ENCODE measurements at places on chromosomes 11 and 22. TPM values are rescaled to one million over a fixed set of nuclear protein-coding genes. Genes with fewer than 3 reads are reported as not detected.
A peak's percentile ranks its signal among the peaks of the same experiment; 100 is the strongest.

KCNK4 gene
- not detected for total RNA-seq

CD3D gene
- 1.3 TPM for total RNA-seq

USP47 gene
- 53.3 TPM for total RNA-seq

DNA sequence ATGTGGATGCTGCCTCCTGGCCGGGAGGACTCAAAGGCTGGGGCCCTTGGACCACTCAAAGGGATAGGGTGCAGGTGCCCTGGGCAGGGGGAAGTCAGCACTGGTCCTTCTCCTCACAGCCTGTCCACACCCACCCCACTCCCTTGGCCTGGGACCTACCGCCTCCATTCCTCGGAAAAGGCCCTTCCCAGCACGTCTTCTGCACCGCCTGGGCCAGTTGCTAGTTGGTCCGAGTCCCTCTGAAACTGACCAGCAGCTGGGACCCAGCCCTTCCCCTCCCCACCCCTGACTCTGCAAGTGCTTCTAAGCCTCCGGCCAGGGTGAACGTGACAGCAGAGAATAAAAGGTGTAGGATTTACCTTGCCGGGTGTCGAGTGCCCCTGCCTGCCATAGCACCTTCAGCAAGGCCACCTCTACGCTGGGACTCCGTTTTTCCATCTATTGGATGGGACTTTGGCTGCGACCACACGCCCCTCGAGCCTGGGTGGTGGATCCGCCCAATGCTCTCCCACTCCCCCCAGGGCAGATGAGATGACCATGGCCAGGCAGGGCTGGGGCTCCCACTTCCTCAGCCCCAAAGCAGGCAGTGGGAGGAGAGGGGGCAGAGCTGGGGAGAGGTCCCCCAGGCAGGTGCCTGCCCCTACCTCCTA is 37.3 kb downstream of the OSBPL5 start:
- DNase-seq: peak; percentile 71

DNA sequence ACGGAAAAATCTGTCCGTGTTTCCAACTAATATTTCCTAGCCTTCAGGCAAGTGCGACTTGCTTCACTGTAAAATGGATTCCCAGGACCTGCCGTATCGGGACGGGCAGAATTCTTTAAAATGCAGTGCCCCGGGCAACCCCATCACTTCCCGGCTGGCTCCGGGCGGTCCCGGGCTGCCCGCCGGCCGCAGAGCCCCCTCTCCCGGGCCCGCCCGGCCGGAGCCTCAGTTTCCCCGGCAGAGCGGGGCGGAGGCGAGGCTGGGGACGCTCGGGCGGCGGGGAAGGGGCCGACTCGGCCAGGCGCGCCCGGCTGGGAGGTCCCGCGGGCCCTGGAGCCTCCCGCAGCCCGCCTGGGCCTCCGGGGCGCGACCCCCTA is 84.2 kb upstream of the WNT7B start:
- DNase-seq: no peak

DNA sequence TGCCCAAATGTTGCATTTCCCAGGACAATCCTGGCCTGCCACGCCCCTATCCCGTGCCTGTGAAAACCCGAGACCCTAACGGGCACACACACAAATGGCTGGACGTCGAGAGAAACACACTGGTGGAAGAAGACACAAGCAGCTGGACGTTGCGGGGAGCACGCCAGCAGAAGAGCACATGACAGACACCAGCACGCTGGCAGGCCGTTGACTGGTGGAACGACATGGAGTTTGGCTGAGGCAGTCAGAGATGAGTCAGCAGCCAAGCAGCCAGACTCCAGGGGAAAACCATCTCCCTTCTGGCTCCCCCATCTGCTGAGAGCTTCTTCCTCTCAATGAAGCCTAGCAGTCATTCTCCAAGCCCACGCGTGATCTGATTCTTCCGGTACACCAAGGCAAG is 606.7 kb upstream of the LRRC4C start:
- DNase-seq: no peak

GRCh38 chr22:29433856-29434255 is 4.5 kb upstream of the RFPL1 start:
- no peak for DNase-seq

DNA sequence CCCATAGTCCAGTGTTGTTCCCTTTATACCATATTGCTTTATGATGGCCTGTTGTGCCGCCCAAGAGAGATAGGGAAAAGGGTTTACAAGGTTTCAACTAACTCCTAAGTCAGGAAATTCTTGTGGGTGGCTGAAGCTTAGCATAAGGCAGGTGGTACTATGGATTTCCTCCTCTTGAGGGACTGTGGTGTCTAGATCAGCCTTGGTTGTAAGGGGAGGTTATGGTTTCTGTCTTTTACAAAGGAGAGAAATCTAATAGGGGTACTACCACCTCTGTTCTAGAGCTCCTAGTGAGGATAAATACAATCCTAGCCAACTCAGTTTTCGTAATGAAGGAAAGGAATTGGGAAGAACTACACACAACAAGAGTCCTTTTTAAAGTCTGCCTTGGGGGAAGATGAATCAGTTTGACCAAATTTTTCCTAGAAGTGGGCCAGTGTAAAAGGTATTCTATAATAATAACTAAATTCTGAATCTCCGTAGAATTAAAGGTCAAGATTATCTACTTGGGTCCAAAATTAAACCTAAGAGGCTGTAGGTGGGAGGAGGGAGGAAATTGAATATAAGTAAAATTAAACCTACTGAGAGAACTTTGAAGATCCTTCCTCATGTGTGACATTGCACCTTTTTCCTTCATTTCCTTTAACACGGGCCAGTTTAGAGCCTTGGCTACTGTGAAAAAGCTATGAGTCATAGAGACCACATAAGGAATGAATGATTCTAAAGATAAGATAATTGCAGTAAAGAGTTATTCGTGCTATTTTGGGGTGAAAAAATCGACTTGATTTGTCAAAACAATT is 17.2 kb downstream of the DLAT start:
- no peak for DNase-seq

DNA sequence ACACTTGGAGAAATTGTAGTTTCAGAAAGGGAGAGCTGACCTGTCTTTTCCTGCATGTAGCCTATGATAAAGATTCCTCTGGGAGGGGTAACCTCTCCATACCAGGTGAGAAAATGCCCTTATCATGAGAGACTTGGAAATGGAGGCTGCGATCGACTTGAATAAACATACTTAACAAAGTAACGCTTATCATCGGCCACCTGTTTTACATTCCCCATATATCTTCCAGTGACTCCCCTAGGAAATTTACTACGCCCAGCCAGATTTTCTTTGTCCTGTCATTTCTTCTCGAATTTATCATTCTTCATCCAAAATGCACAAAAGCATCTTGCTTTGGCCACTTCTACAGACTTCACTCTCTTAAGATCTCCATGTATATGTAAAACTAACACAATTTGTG is 143.5 kb downstream of the CCDC81 start:
- DNase-seq: no peak

DNA sequence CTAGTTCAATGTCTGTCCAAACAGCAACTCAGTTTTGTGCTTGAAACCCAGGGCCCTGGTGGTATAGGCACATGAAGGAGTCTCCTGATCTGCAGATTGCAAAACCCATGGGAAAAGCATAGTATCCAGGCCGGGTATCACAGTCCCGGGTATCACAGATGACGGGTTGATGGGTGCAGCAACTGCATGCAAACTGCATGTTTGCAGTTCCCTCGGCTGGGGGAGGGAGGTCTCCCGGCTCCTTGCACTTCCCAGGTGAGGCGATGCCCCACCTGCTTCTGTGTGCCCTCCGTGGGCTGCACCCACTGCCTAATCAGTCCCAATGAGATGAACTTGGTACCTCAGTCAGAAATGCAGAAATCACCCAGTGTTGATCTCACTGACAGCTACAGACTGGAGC is 53.9 kb downstream of the KCNQ1 start:
- DNase-seq: no peak

DNA sequence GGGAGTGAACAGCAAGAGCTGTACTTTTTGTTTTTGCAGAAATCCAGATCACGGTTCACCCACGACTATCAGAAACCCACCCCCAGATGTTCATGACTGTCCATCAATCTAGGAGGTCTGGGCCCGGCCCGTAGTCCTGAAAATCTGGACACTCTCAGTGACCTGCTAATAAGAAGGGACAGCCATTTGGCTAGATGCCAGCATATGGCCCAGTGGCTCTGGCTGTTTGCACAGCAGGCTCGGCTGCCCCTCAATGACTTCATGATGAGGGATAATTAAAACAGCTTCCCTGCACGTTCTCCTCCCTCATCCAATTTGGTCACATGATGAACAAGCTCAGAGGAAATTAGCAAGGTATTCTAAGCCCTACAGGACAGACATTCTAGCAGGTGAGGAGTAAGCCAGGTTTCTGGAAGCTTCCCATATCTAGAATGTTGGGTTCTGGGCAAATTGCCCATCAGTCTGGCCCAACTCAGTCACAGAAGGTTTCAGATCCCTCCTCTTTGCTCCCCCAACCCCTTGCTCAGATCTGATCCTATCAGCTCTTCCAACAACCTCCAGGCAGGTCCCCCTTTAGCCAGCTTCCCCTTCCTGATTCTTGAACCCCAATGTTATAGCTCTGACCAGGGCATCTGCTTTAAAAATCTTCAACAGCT is 397.3 kb downstream of the SHANK2 start:
- DNase-seq: no peak

- DNase-seq: no peak
Measured at GRCh38 chr11:81895258-81895657, 838.4 kb downstream of the FAM181B start.

- no peak for DNase-seq
Measured at GRCh38 chr11:96203567-96204365, 139.2 kb downstream of the MAML2 start.

Measured in mesenteric fat pad (tissue), 1 donor.